ENCODE measurements at places on chromosomes 2 and 18. TPM values are rescaled to one million over a fixed set of nuclear protein-coding genes. Genes with fewer than 3 reads are reported as not detected.

DSG1 gene
- not detected for total RNA-seq

ONECUT2 gene
- total RNA-seq, result under 0.01 TPM

OSBPL6 gene
- total RNA-seq, result 2.2 TPM

RTP5 gene
- total RNA-seq, result not detected

KCNF1 gene
- total RNA-seq, result 0.29 TPM

POTEE gene
- total RNA-seq, result not detected

HOXD8 gene
- total RNA-seq, result 0.44 TPM

GCG gene
- not detected for total RNA-seq

SPDYA gene
- total RNA-seq, result 2.3 TPM

TCF23 gene
- not detected for total RNA-seq

CYB5A gene
- 109 TPM for total RNA-seq

GCC2 gene
- 24.3 TPM for total RNA-seq

TRIM43 gene
- not detected for total RNA-seq

REG3G gene
- total RNA-seq, result not detected

CCDC141 gene
- total RNA-seq, result 0.29 TPM

SLC23A3 gene
- total RNA-seq, result 1.2 TPM

IMPACT gene
- 30.1 TPM for total RNA-seq

All from smooth muscle cell of trachea (primary cell).